ENCODE measurements at places on chromosomes 2 and 18.

- no peak for DNase-seq
These were observed 10.1 kb downstream of the ZEB2 start for GRCh38 chr2:144509879-144510221.

GRCh38 chr18:45161850-45162249 lies 453.4 kb upstream of the SLC14A2 start:
- DNase-seq, result no peak

GRCh38 chr2:236403125-236403524 lies 138.9 kb upstream of the ASB18 start:
- DNase-seq, result no peak

DNA sequence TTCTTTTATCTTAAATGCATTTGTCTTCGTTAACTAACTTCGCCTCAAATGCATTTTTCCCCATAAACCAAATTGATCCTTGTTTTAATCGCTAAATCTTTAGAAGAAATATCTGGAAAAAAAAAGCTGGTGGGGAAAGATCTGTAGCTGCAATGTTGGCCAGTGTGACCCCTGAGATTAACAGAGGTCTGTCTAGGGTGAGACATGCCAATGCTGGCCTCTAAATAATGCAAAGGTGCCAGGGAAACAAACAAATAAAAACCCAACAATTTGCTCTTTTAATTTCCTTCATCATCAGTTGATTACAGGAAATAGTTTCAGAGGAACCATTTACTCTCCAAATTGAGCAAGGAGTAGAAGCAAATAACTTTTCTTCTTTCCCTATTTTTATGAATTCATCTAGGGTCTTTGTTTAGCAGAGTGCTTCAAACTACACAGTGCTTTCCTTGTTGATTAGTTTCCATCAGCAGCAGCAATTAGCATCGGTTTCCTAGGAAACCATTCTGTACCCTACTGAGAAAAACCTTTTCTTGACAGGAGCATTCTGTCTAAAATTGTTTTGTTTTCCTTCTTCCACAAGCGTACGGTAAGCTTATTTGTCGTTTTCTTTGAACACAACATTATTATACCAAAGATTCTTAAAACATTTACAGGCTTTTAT lies 100.5 kb upstream of the UNC80 start:
- no peak for DNase-seq

DNA sequence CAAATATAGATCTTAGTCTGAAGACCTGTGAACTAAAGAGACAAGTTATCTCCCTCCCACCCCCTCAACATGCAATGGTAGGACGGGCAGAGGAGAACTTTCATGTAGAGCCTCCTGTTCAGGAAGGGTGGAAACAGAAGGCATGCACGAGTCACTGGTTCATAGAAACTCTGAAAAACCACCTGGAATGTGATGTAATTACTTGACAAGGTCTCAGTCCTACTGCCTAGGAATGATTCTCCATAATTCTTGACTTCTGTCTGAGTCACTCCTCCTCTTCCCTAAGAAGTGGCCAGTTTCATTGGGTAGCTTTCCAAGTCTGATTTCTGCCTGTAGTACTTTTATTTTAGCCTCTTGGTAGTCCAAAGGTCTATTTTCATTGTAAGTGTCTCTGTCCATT lies 277.3 kb downstream of the PTPRM start:
- DNase-seq, result peak; percentile 3

DNA sequence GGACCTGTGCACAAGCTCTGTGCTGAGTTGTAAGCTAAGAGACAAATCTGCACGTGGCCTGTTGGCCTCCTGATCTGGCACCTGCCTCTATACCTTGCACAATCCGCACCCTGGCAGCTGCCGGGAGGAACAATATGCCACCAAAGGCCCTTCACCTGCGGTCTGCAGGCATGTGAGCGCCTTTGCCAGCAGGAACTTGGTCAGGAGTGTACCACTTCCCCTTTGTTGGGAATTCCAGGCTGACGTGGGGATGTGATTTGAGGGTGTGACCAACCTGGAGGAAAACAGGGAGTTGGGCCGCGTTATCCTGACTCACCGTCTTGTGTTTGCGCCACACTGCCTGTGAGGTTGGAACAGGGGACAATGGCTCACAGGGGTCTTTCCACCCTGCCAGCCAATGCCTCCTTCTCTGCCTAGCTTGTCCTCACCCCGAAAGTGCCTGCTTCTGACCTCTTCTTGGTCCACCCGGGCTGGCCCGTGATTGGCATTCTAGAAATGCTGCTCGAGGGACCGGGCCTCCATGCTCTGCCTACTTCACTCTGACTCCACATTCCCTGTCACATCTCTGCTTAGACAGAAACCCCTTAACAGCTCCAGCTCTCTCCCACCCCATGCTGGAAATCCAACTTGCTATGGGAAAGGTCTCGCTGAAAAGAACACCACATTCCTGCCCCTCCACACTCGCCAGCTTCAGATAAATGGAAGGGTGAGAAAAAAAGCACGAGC lies 67.1 kb upstream of the MAP4K4 start:
- DNase-seq, result no peak

- DNase-seq, result no peak
These were observed 19.1 kb downstream of the CYBRD1 start for GRCh38 chr2:171541202-171541887.
